ENCODE measurements at places on chromosomes 7 and 10.

DNA sequence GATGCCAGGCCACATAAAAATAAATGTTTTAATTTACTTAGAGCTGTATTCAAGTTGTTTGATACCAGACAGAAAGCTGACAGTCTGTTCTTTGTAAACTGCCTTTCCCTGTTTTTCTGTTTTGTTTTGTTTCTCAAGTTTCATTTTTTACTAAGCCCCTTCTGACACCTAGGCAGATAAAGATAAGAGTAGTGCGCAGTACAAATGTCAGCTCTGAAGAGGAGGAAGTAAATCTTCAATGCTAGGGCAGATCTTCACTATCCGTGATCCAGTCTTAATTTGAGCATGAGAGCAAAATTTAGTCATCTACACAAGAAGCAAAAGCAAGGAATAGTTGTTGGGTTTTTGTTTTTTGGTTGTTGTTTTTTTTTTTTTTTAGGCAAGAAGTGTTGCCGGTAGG is 27.3 kb downstream of the MTURN start:
- DNase-seq: no peak

- no peak for DNase-seq
Measured at GRCh38 chr7:37391791-37392672, 56.6 kb downstream of the ELMO1 start.

DNA sequence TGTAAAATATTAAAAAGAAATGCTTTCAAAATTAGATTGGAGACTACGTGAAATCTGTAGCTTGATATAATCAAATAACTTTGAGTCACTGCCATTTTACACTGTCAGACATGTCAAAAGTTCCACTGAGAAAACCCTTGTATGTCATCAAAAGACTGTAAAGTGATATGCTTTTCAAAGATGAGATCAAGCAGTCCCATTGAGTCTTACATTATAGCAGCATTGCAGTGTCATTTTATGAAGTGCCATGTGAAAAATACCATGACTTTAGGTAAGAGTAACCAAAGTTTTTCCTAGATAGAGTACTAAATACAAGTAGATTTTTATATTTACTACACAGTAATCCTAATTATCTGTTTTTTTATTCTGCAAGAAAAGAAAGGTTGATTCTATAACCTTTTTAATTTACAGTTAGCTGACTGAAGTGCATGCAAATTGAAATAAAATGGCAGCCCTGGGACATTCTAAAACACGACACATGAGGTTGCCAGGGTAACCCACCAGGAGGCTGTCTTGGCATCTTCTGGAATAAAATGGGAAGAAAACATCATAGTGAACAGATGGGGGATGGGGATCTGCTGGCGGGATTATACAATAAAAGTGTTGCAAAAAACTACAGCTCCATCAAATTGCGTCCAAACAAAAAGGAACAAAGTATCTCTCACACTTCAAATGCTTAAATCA is 91.3 kb upstream of the TMEM106B start:
- DNase-seq: no peak

DNA sequence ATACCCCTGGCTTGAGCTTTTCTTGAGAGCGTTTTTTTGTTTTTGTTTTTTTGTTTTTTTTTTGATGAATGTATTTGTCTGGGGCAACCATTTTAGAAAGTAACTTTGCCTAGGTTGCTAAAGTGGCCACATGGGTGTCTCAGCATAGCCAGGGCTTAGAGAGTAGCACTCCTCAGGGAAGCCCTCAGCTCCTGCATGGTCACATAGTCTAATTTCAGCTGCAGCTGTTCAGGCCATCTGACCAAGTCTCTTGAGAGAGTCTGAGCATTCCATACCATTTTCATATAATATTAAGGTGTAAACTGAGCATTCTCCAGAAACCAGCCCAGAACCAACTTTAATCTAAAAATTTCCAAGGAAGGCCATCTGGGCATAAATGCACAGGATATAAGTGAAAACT is 186.4 kb downstream of the NPSR1 start:
- no peak for DNase-seq

GRCh38 chr10:51010977-51011376 is 63.3 kb upstream of the PRKG1 start:
- DNase-seq: peak; percentile 73

- no peak for DNase-seq
Measured at GRCh38 chr7:101113836-101114235, 13.1 kb upstream of the SERPINE1 start.

- no peak for DNase-seq
Measured at GRCh38 chr10:51861731-51862130, 162.3 kb upstream of the CSTF2T start.

DNA sequence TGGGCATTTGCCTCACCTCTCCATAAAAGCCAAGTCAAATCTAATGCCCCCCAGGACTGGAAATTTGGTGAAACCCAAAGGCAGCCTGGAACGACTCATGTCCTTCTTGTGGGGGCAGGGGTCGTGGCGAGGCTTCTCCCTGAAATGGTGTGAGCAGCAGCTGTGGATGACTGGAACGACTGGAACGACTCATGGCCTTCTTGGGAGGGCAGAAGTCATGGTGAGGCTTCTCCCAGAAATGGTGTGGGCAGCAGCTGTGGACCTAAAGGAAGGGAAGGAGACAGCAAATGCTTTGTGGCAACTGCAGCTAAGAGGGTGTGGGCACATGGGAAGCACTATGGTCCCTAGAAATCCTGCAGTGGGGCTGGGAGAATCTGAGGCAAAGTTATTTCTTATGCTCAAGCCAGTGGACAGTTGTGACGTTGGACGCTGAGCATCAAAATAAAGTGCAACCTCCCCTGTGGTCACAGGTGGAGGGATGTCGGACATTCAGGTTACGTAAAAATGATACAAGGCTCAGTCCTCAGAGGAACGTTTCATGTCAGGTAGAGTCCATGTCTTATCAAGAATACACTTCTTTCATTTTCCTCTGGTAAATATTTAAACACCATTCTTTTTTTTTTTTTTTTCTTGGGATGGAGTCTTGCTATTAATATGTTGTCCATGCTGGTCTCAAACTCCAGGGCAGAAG is 107.0 kb upstream of the KIF5B start:
- DNase-seq: no peak

DNA sequence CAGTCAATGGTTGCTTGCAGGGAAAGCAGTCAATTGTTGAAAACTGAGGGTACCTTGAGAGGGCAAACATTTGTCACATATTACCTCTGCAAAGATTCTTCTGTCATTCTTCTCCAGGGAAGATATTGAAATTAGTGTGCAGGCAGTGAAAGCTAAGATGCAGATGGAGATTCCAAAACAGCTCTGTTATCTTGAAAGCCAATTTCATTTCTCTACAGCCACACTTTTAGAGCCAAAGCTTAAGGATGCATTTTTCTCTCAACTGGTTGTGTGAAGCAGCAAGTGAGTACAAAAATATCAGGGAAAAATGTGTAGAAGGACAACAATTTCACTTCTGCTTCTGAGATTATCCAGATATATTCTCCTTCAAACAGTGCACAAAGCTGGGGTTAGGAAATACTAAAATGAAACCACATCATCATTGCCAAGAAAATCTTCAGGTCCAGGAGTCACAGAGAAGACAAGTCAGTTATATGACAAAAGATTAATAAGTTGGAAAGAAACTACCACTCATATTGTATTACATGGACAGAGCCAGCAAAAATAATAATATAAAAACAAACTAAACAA is 16.3 kb downstream of the SGMS1 start:
- DNase-seq: peak; percentile 37

DNA sequence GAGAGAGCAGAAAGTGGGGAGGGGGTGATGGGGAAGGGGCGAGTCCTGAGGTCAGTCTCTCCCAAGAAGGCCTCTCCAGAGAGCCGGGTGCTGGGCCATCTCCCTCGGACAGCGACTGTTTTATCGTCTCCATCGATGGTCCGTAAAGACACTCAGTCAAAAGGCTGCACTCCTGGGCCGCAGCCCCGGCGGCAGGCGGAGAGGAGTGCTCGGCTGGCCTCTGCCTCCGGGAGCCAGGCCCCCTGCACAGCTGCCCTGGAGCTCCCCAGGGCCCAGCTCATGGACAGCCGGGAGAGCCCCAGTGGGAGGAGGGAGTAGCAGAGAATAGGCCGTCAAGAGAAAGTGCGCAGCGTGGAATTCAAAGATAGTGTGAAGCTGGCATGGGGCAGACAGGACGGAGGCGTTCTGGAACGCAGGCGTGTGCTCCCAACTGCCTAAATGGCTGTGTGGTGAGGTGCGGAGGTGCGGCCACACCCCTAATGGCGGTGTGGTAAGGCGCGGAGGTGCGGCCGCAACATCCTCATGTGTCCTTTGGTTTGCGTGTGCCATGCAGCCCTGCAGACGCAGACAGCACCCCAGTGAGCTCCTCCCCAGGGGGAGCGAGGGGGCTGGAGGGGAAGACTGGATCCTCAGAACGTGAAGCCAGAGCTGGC is 477.5 kb upstream of the FOXK1 start:
- no peak for DNase-seq

GRCh38 chr7:144787127-144787526 is 48.7 kb downstream of the TPK1 start:
- DNase-seq: peak; percentile 13

GRCh38 chr10:125087897-125088215 is 72.5 kb downstream of the CTBP2 start:
- no peak for DNase-seq

DNA sequence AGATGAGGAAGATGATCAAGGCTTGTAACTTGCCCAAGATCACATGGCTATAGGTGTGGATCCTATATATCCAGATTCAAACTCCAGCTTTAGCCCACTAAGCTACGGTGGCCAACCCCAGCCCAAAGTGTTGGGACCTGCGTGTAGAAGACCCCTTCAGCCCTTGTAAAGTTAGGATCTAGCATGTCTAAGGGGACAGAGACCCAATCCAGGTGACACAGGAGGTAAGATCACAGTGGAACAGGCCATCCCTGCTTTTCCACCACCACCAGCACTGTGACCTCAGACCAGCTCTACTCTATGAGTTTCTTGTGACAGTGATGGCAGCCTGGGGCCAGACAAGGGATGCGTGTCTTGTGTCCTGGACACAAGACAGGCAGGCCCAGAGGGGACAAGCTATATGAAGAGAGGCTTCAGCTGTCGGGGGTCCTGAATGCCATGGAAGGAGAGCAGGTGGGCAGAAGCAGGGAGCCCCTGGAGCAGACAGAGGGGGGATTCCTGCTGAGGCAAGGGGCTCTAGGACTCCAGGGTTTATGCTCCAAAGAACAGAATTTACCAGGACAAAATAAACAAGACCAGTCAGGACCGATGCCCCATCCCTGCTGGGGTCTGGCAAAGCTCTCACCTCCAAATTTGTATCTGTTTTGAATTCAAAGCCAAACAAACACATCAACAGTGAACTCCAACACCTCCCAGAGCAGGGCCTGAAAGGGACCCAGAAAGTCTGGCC is 10.4 kb downstream of the GPRIN2 start:
- DNase-seq: no peak

DNA sequence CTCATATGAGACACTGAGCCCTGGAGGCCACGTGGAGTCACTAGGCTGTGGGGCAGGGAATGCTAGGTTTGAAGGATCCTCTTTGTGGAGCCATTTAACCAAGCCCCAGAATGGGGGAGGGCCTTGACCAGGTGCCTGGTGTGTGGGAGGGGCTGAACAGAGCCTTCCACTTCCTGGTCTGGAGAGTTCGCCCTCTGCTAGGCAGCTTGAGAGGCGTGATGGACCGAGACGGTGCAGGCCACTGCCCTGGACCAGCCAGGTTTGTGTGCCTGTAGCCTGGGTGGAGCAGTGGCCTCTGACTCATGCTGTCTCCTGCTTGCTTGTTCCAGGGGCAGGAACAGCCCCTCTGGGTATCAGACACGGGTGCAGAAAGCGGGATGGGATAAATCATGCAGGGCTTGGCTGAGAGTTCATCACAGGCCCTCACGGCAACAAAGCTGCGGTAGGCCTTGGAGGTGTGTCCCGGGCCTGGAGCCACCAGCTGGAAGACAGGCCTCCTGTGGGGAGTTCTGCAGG is 27.4 kb downstream of the ADAMTS14 start:
- DNase-seq: no peak

DNA sequence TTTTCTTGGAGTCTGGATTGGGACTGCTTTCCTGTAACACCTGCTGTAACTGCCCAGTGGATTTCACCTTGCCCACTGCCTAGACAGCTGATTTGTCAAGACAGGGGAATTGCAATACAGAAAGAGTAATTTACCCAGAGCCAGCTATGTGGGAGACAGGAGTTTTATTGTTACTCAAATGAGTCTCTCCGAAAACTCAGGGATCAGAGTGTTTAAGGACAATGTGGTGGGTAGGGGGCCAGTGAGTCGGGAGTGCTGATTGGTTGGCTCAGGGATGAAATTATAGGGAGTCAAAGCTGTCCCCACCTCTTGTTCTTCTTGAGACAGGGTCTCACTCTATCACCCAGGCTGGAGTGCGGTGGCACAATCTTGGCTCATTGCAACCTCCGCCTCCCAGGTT is 25.2 kb upstream of the BNIP3 start:
- DNase-seq: no peak

DNA sequence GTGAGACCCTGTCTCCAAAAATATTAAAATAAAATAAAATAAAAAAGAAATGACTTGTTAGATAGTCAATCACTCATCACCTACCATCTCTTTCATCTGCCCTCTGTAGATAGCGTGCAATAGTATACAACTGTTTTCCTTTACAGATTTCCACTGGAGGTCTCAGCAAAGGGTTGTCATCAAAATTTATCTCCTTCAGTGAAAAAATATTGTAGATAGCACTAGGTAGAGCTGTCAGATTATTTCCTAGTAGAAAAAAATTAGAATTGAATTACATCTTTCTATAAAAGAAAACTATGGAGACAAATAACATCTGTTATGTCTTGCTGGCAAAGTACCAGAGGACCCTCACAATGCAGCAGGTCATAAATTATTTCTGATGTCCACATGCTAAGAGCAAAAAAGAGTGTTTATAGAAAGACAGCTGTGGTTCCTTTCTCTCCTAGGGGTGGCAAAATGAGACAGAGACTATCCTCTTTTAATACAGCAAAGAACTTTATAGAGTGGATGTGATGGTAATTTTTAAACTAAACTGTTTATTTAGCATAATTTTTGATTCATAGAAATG is 16.3 kb upstream of the CYP51A1 start:
- DNase-seq: no peak

DNA sequence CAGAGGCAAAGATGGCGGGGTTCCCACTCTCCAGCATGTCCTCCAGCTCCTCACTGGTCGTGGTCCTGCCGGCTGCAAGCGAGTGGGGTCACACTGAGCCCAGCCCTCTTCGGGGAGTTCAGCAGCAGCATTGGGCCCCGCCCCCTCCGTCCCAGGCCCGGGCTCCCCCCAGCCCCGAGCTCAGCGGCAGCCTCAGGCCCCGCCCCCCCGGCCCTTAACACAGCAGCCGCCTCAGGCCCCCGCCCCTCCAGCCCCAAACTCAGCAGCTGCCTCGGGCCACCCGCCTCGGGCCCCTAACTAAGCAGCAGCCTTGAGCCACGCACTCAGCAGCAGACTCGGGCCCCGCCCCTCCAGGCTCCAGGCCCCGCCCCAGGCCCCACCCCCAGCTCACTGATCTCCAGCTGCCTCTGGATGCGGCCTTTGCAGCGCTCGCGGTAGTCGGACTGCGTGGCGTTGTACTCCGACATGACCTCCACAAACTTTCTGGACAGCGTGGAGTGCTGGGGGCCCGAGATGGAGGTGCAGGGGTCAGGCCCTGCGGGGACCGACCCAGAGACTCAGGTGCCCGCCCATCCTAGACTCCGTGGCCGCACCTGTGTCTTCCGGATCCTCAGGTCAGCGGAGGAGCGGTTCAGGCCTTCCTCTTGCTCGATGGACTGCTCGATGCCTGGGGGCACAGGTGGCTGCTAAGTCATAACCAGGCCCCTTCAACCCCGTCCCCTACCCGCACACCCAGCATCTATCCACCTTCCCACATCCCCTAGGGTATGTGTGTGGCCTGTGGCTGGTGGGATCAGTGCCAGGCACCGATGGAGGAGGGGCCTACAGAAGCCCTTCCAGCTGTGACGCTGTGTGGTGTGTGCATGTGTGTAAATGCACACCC is 15.5 kb downstream of the STX1A start:
- peak; percentile 81 for DNase-seq

Data from choroid plexus epithelial cell (primary cell).